SJSA1 (cell line): ENCODE measurements at places on chromosomes 2 and 18. TPM values are rescaled to one million over a fixed set of nuclear protein-coding genes. Genes with fewer than 3 reads are reported as not detected.

- H3K27me3 ChIP-seq = no peaks in the 10 kb centered on the region
- H3K4me1 ChIP-seq = peaks cover 13% of the 10 kb centered on the region
- no peak overlapping the region for H3K27ac ChIP-seq
- H3K4me3 ChIP-seq = no peak overlapping the region
- H3K36me3 ChIP-seq = no peaks in the 10 kb centered on the region
Measured at GRCh38 chr2:46841621-46842020, 74.0 kb downstream of the MCFD2 start.

DNA sequence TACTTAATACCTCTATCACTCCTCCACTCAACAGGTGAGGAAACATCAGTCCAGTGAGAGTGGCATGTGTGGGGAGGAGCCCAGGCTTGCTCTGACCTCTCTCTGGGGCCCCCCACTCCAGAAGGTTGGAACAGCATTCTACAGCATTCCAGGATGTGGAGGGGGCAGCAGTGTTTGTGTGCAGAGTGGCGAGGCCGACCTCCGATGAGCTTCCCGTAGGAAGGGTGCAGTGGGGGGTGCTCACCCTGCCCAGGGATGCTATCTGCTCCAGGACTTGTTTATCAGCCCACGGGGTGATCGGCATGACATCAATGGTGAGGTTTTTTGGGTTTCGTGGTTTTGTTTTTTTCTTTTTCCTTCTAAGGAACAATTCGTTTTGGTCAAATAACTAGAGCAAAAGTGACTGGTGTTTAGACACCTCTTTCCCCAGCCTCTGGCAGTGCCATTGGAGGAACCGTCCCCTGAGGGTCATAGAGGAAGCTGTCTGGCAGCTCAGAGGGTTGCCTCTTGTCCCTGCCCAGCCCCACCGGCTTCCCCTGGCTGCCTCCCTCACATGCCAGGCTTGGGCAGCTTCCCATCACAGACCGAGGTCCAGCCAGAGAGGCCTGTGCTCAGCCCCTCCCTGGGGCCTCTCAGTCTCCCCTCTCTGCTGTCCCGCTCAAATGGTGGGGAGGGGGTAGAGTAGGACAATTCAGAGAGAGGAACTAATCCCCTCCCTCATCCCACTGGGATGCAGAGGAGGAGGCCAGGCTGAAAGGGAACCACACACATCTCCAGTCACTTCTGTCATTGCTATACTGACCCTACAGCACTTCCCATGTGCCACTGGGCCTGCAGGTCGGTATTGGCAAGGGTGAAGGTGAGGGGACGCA is 96.5 kb downstream of the ZFP36L2 start:
- no peak for DNase-seq
- H3K4me1 ChIP-seq = peaks cover 22% of the 10 kb centered on the region
- no peak overlapping the region for H3K4me3 ChIP-seq
- no peak overlapping the region for H3K27ac ChIP-seq

GRCh38 chr2:187485523-187485922 is 37.5 kb upstream of the CALCRL start:
- no peak for DNase-seq
- H3K4me3 ChIP-seq = no peak overlapping the region
- H3K4me1 ChIP-seq = no peaks in the 10 kb centered on the region
- H3K27me3 ChIP-seq = no peaks in the 10 kb centered on the region
- H3K27ac ChIP-seq = no peak overlapping the region
- peaks cover 21% of the 10 kb centered on the region for H3K36me3 ChIP-seq

GRCh38 chr2:9613291-9613690 is 17.5 kb downstream of the YWHAQ start:
- peaks cover 31% of the 10 kb centered on the region for H3K4me1 ChIP-seq
- no peak overlapping the region for H3K4me3 ChIP-seq
- no peak for DNase-seq

Gene DES
- total RNA-seq = 0.13 TPM in 1 of 2 replicates, not detected in the other

DNA sequence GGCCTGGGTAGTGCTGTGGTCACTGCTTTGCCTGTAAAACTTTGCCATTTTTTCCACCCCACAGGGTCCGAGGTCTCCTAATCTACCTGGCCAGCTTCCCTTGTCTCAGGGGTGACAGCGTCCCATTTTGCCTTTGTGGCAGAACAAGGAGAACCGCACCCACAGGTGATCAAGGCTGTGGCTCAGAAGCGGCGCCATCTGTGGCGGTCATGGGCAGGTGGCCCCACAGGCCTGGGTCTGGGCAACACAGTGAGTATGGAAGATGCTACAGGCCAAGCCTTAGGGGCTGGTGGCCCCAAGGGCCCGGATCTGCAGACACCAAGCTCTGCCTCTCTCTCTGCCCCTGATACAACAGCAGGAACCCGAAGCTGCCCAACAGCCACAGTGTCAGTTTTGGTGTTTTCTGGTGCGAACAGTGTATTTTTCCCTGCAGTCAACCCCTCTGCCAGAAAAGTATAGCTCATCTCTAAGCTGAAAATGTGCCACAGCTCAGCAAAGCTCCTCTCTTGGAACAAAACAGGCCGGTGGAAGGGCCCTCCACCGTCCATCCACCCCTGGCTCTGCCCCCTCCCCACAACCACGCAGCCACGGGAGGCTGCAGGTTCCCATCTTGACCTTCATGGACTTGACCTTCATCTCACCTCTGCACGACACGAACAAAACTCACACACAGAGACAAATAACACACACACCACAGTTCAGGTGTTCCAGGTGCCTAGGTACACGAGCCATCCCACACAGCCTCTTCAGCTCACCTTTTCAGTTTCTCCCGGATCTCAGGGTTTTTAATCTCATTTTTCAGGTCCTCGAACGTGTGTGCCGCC is 96.7 kb downstream of the PXDN start:
- no peak for DNase-seq
- H3K27me3 ChIP-seq = no peaks in the 10 kb centered on the region
- peaks cover 20% of the 10 kb centered on the region for H3K4me1 ChIP-seq
- peaks cover 97% of the 10 kb centered on the region for H3K36me3 ChIP-seq
- no peak overlapping the region for H3K27ac ChIP-seq
- H3K4me3 ChIP-seq = no peak overlapping the region

Gene SP5
- 4.3 and 5.2 TPM in 2 replicates for total RNA-seq
